GM10248 (cell line): ENCODE measurements at places on chromosomes 3 and 15.

DNA sequence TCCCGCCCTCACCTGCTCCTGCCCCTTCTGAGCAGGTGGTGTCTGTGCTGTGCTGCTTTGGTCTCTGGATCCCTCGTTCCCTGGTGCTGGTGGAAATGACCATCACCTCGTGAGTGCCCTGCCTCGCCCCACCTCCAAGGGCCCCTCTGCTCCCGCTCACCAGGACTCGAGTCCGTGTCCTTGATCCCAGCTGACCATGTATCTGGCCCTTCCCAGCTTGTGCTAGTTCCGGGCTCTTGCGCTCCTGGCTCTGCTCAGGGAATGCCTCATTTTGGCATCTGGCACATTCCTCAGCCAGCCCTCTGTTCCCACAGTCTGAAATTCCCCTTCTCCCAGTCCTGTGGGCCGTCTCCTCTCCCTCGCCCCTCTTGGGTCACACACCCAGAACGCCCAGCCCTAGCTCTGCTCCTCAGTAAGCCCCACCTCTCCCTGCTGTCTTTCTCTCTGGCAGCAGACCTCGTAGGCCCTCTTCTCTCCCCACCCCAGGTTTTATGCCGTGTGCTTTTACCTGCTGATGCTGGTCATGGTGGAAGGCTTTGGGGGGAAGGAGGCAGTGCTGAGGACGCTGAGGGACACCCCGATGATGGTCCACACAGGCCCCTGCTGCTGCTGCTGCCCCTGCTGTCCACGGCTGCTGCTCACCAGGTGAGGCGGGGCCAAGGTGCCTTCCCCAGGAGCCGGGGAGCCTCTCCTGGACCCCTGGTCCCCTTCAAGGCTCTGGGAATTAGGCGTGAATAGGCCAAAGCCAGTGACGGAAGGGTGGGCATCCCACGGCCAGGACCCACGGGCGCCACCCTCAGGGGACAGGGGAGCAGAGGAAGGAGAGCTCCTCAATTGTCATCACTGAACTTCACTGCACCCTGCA is 11.5 kb downstream of the SLC51A start:
- DNase-seq, result no peak

- DNase-seq, result no peak
Observed at GRCh38 chr3:168161696-168162095, 66.0 kb upstream of the GOLIM4 start.

DNA sequence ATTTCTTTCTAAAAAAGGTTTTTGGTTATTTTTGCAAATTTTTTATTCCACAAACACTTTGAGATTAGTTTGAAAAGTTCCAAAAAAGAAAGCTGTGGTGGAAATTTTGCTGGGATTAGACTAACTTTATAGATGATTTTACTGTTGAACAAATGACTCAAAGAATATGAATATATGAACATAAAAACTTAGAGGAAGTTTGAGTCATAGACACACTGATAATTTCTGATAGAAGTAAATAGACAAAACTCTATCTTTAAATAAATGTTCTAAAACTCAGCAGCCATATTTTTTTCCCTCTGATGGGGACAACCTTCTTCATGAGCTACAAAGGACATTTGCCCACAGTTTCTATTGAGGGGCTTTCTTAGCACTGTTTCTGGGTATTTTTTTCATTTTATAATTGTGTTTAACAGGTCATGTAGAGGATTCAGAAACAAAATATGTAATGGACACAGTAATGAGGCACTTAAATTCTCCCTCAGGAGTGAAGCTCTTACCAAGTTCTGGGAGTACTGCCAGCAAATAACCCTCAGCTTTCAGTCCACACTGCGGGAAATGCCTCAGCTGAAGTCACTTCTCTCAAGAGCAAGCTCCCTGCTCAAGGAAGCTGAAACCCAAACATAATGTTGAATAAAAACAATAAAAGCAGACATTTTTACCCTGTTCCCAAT is 157.6 kb downstream of the NFKBIZ start:
- DNase-seq, result no peak

GRCh38 chr15:47182818-47183217 is 534.5 kb upstream of the SEMA6D start:
- DNase-seq, result no peak

- DNase-seq, result no peak
Observed at GRCh38 chr15:100897221-100898151, 17.9 kb downstream of the ALDH1A3 start.

DNA sequence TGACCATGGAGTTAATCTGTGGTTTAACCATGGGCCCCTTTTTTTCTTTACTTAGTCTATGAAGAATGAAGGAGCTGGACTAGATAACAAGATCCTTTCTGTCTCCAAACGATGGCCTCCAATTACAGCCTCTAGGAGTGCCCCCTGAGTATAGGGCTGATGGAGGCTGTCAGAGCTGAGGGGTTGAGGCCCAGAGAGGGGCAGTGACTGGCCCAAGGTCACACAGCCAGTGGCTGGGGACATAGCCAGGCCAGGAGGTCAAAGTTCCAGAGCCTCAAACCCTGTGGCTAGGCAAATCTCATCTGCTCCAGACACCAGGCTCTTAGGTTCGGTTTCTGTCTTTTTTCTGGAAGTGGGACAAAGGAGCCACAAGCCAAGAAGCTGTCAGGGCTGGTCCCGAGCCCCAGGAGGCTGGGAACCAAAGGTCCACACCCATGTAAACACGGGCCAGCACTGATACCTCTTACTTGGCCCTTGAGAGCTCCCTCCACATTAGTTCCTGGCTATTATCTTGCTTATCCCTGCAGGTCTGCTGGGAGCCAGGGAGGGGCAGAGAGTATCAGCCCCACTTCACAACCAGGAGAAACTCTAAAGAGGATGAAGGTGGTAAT is 10.3 kb downstream of the RHOV start:
- no peak for DNase-seq

DNA sequence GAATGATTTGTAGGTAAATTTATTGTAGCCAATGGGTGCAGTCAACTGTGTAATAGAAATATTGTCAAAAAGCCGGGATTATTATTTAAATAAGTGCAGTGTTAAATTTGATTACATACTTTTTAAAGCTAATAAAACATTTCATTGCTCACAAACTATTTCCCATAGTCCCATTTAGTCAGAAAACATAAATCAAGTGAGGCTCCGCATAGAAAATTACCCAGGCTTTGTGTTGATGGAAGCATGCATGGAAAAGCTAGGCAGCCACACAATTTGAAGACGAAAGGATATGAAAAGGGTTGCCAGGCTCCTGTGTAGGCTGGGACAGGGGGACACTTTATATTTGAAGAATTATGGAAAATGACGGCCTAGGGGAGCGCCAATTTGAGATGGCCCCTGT is 82.3 kb downstream of the LRTM1 start:
- DNase-seq, result no peak

- DNase-seq, result no peak
Observed at GRCh38 chr15:71791975-71792374, 18.4 kb upstream of the NR2E3 start.

DNA sequence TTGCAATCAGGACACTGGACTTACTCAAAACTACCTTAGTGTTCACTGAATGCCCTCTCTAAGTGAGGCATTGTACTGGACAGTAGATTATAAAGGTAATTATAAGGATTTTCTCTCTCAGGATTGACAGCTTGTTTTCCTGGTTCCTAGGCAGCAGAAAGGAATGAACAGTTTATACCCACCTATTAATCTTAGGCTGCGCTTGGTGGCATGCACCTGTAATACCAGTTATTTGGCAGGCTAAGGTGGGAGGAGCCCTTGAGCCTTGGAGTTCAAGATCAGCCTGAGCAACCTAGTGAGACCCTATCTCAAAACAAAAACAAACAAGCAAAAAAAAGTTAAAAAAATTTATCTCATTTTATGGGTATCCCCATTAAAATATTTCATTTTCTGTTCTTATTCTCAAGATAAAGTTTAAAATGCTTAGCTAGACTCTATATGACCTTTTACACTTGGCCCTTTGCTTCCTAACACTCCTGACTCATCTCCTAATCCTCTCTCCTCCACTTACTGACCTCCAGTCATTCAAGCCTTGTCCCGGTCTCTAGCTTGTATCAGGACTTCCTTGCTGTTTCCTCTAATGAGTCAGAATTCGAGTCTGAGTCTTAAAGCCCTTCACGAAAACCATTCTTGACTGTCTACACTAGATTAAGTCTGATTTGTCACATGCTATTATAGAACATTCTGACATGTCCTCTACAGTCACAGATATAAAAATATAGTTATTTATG is 348.6 kb downstream of the NLGN1 start:
- no peak for DNase-seq

DNA sequence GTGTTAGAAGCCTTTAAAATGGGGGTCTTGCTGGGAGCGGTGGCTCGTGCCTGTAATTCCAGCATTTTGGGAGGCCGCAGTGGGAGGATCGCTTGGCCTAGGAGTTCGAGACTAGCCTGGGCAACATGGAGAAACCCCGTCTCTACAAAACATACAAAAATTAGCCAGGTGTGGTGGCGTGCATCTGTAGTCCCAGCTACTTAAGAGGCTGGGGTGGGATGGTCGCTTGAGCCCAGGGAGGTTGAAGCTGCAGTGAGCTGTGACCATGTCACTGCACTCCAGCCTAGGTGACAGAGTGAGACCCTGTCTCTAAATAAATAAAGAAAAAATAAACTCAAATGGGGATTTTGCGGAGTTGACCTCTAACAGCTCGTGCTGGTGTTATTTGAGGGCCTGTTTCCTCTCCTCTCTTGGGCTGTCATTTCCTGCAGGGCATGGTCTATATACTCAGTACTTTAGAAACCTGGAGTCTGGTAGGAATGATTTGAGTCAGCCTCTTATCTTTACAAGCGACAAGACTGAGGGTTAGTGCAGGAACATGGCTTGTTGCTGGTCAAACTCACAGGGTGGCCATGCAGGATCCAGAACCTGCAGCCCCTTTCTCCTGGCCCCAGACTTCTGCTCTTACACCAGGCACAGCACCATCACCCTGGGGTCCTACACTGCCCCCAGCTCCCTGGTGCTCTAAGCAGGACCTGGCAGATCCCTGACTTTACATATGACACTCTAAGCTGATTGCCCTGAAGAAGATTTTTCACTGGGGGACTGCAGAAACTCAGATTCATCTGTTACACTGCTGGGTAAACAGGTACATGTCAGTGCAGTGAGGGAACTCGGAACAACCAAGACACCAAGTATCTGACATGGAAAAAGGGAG is 15.1 kb downstream of the EHD4 start:
- peak; percentile 59 for DNase-seq

GRCh38 chr3:151331696-151332095 is 2.3 kb upstream of the P2RY13 start:
- no peak for DNase-seq

GRCh38 chr3:176795891-176796290 is 401.4 kb downstream of the TBL1XR1 start:
- no peak for DNase-seq

GRCh38 chr3:127053979-127054378 is 71.1 kb downstream of the PLXNA1 start:
- no peak for DNase-seq

GRCh38 chr3:52023860-52024764 is 28.4 kb upstream of the RPL29 start:
- peak; percentile 70 for DNase-seq

DNA sequence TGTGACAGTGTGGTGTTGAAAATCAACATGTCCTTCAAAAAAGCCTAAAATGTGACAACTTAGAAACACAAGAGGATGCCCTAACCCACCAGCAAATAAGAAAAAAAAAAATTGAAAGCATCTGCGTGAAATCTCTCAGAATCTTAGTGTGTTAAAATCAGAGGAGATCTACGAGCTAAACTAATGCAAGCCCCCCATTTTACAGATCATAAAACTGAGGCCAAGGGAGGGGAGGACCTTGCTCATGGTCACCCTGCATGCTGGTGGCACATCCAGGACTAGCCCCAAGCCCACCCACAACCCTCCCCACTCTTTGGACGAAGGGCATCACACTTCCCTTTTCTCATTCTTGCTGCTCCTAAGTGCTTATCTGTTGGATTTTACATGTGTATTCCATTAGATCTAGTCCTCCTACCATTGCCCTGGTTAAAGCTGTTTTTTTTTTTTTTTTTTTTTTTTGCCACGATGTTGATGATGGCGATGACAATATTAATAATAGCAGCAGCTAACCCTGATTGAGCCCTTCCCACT is 29.1 kb upstream of the NOX5 start:
- DNase-seq, result no peak

DNA sequence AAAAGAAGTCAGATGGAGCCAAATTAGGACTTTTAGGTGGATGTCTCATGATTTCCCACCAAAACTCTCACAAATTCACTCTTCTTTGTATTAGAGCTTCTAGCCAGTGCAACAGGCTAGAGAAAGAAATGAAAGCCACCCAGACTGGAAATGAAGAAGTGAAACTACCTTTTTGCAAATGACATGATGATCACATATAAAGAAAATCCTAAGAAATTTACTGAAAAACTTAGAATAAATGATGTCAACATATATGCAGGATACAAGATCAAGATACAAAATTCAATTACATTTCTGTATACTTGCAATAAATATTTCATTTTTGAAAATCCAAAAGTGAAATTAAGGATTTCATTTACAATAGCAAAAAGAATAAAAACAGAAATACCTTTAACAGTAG is 110.8 kb downstream of the LRIG1 start:
- no peak for DNase-seq

GRCh38 chr3:117036259-117036799 is 326.8 kb downstream of the TUSC7 start:
- no peak for DNase-seq
